ENCODE measurements at places on chromosomes 2 and 18. TPM values are rescaled to one million over a fixed set of nuclear protein-coding genes. Genes with fewer than 3 reads are reported as not detected.

DNA sequence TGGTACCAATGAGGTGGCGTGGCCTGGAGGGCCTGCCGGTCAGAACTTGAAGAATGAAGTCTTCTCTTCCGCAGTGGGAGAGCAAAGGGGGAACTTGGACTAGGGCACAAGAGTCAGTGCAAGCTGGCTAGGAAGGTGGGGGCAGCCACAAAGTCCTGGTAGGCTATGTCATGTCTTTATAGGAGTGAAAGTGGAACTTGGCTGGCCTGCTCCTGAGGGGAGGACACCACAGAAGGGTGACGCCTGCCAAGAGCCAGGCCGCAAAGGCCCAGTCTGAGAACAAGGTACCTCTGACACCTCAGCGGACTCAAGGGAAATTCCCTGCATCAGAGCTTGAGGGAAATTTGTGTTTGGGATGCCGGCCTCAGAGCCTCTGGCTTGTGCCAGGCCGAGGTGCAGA is 32.2 kb upstream of the MAP3K20 start:
- DNase-seq = no peak

GRCh38 chr2:191653667-191654391 is 24.1 kb upstream of the NABP1 start:
- no peak for DNase-seq

- no peak for DNase-seq
These were observed 68.2 kb downstream of the FSIP2 start for GRCh38 chr2:185806783-185807182.

DNA sequence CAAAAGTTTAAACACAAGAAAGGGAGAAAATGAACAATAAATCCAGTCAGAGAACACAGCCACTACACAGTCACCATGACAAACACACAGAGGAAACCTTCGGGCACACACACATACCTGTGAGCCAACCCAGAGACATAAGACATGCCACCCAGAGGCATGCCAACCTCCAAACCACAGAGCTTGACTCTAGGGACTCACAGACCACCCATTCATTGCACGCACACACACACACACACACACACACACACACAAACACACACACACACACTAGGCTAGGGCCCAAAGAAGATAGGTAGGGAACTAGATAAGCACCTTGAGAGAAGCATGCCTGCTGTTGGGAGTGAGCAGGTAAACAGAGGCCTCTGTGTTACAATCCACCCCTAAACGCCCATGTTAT is 9.1 kb downstream of the SIX3 start:
- DNase-seq = no peak

- no peak for DNase-seq
These were observed 313.1 kb downstream of the PLCL1 start for GRCh38 chr2:198117406-198118041.

The PIEZO2 gene
- 3.3 TPM for total RNA-seq

GRCh38 chr2:160042054-160042453 is 20.4 kb downstream of the PLA2R1 start:
- DNase-seq = no peak

DNA sequence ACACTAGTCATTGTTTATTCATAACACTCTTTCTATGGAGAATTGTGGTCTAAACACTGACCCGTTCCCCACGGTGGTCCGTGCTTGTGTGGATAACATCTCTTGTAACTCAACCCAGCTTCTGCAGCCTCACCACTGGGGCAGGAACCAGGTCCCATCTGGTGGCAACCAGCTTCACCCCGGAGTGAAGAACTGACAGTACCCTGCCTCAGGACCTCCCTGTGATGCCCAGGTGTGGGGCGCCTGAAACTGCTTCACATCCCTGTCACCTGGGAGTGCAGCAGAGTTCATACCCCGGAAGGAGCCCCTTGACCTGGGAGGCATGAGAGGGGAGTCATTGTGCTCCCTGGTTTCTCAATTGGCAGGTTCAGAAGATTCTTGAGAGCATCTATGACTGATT is 81.1 kb downstream of the LONRF2 start:
- no peak for DNase-seq

The AGXT gene
- not detected for total RNA-seq

The LBX2 gene
- total RNA-seq = 0.18 TPM

DNA sequence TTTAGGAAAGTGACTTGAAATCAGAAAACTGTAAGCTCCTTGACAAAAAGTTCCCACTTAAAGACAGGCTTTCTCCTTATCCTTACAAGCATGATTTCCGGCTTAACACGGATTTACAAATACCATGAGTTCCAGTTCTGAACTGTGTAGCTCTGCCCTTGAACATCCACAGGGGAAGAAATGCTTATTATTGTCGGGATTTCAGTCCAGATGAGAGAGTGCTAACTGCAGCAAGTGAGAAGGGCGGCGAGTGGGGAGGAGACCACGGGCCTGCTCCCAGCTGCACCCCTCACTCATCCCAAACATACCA is 73.1 kb downstream of the LRRC30 start:
- no peak for DNase-seq

- DNase-seq = no peak
These were observed 33.0 kb downstream of the MAL start for GRCh38 chr2:95058466-95058988.

The FZD7 gene
- 62.4 TPM for total RNA-seq

GRCh38 chr2:5409898-5410381 is 282.2 kb upstream of the SOX11 start:
- no peak for DNase-seq

The TRIM43 gene
- total RNA-seq = not detected

DNA sequence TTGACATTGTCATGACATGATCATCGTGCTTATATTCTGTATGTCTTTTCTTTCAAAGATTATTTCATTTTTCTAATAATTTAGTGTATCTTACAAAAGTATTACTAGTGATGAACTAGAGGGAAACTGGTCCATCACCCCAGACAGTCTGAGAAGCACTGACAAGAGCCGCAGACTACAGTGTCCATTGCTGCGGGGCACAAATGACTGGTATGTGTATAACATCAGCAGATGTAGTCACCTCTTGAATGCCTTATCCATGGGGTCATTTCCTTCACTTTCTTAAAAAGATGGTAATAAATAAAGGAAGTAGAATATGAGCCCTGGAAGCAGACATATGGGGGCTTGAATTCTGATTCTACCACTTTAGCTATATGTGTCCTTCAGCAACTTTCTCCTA is 29.6 kb downstream of the NEMP2 start:
- no peak for DNase-seq

The AFG3L2 gene
- 65.5 TPM for total RNA-seq

DNA sequence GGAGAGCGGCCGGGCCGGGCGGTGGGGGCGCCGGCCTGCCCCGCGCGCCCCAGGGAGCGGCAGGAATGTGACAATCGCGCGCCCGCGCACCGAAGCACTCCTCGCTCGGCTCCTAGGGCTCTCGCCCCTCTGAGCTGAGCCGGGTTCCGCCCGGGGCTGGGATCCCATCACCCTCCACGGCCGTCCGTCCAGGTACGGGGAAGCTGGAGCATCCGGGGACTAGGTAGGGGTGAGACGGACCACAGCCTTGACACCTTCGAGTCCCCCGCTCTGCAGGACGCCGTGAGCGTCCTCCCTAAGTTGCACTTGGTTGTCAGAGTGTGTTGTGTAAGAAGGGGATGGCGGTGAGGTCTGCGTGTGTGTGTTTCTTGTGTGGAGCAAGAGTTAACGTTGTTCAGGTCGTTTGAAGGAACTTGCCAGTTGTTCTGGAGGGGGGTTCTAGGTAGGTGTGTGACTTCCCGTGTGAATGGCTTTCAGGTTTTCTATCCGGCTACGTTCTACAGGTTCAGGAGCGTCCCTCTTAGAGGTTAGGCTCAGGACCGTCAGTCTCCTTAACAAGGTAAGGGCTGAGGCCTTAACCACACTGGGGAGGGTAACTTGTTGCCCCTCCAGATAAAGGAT is 393 bp downstream of the IL1R1 start:
- peak; percentile 56 for DNase-seq

DNA sequence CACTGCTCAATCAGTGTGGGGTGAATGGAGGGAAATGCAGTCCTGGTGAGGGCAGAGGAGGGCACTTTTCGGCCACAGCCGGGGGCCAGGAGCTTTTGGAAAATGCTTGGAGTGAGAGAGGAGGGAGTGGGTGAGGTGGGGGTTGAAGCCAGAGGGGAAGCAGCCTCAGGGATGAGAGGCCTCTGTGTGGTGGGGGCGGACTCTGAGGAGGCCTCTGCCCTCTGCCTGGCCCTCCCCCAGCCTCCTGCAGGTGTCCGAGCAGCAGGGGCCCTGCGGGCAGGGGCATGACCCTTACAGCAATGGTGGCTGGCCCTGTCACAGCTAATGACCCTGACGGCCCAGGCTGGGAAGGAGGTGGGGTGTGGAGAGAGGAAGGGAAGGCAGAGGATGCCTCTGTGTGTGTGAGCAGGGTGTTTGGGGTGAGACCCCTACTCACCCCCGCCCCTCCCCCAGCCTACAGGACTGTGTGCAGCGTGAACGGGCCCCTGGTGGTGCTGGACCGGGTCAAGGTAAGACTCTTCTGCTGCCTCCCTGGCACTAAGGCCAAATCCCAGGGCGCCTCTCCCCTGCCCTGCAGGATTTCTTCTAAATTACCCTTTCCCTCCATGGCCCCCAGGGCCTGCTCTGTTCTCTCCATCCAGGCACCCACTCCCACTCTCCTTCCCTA is 7.6 kb downstream of the ATP6V1B1 start:
- no peak for DNase-seq

DNA sequence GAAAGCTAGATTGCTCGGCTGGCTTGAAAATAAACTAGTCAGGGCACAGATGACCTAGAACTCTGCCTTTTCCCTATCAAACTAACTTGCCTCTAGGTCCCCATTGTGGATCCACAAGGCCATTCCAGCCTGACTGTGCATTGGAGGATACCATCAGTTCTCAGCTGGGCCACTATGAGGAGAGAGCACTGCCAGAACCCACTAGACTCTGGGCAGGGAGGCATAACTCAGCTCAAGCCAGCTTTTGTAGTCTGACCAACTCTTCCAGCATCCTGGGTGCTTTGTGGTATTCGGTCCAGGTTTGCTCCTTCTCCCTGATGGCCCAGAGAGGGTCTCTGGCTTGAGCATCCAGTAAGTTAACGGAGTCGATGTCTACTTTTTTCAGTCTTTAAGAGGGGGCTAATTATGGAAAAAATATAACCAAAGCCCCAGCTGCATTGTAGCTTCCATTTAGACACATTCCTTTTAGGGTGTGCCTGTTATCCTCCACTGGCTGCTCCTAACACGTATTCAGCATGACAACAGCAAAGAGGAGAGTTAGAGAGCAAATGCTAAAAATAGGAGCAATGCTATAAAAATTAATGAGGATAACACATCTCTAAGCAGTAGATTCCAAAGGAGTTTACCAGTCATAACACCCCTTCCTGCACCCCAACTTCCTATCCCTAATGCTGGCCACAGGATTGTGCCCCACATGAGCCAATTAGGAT is 15.2 kb downstream of the GKN2 start:
- no peak for DNase-seq

DNA sequence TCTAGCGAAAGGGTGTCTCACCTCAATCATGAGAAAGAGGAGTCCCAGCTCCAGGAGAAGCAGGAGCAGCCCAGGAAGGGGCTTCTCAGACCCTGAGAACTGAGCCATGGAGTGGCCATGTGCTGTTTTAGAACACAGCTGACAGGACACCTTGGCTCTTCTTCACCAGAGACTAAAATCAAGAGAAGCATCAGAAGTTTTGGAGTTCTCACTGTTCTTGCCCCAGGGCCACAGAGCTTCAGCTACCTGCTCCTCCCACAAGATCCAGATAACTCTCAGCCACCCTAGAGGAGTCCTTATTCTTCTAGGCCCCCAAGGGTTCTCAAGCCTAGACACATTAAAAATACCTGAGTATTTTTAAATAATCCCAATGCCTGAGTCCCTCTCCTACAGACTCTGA is 99.6 kb upstream of the ATP8B1 start:
- DNase-seq = no peak

The DOCK10 gene
- total RNA-seq = 63.6 TPM

The COL3A1 gene
- total RNA-seq = 408 TPM

The SP140L gene
- 9.2 TPM for total RNA-seq

The VIL1 gene
- total RNA-seq = not detected

GRCh38 chr18:55783921-55784320 is 195.9 kb upstream of the TCF4 start:
- no peak for DNase-seq

The TANK gene
- total RNA-seq = 41.9 TPM

DNA sequence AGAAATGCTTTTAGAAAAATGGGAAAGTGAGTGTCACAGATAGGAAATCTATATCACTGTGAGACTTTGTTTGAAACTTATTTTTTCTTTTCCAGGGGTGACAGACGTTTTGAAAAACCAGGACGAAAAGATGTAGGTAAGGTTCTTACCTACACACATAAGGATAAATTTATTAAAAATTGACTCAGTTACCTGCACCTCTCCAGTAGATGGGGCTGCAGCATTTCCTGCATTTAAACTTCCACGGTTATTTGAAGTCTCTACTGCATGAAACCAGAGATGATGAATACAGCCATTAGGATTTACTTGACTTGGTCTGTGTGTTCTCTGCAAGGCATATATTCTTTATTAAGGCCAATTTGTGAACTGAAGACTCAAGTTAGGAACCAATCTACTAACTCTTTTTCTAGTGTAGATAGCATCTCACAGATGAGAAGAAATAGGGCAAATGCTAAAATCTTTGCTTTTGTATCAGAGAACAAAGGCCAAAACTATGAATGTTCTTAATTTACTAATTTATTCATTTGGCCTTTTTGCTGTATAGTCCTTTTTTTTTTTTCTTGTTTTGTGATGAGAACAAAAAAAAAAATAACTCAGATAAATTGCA is 15.0 kb downstream of the KCNJ13 start:
- DNase-seq = peak; percentile 41

GRCh38 chr2:20137884-20138283 is 86.5 kb upstream of the LAPTM4A start:
- no peak for DNase-seq

DNA sequence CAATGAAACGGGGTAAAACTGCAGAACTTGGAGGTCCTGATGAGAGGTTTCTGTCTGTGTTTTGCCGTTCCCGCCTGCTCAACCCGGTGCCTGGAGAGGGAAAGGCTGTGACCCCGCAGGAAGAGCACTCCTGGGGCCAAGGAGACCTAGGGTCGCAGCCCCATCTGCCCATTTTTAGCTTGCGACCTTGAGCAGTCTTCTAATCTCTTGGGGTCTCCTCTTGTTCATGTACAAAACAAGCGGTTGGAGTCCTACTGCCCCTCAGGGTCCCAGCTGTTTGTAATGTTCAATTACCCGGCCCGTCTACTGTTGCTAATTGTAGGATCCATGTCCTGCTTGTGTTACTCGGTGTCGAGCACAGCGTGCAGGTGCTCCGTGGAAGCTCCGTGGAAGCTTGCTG is 104.5 kb downstream of the PTGR3 start:
- DNase-seq = no peak

DNA sequence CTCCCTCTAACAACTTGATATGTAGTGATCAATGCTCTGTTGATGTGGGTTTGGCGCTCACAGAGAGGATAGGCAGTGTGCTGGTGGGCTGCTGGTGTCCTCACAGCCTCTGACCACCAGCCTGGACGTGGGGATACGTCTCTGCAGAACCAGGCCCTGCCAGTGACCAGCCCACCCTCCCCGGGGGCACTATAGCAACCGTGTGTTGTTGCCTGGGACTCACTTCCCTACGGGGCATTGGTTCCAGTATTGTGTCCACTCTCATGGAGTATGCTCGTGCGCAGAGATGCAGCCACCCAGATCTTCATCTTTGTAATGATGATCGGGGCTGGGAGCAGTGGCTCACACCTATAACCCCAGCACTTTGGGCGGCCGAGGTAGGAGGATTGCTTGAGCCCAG is 180.1 kb downstream of the LDLRAD4 start:
- no peak for DNase-seq

The CFAP65 gene
- not detected for total RNA-seq
